CD4-positive, CD25-positive, alpha-beta regulatory T cell (primary cell): ENCODE measurements at places on chromosomes 4 and X. TPM values are rescaled to one million over a fixed set of nuclear protein-coding genes. Genes with fewer than 3 reads are reported as not detected.

The HTR2C gene
- not detected for total RNA-seq

The XG gene
- not detected for total RNA-seq

The HPGD gene
- 85.7 TPM for total RNA-seq

The GBA3 gene
- total RNA-seq = not detected

The CCNI gene
- 359 TPM for total RNA-seq

The PAGE2 gene
- not detected for total RNA-seq

The SLC38A5 gene
- 23.3 TPM for total RNA-seq
